ENCODE measurements at places on chromosomes 12 and 14.
A peak's percentile ranks its signal among the peaks of the same experiment; 100 is the strongest.

DNA sequence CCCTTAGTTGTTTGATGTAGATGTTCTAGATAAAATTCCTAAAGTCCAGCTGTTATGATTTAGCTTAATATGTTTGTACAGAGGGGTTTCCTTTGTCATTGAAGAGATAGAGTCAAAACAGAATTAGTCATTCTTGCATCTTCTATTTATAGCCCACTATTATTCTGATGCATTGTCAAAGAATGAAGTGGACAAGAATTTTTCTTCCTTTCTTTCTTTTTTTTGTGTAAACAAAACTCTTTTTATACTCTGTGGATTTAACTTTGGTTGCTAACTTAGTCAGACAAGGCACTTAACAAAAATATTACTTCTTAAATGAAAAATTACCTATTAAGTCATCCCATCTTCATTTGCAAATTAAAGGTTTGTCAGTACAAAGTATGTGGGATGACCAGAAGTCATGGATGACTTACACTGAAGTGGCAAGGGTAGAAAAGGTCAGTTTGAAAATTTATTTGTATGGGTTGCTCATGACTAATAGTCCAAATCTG, 215.6 kb upstream of the DDHD1 start:
- no peak for DNase-seq

GRCh38 chr12:124795081-124795948, 68.3 kb downstream of the SCARB1 start:
- DNase-seq = no peak

DNA sequence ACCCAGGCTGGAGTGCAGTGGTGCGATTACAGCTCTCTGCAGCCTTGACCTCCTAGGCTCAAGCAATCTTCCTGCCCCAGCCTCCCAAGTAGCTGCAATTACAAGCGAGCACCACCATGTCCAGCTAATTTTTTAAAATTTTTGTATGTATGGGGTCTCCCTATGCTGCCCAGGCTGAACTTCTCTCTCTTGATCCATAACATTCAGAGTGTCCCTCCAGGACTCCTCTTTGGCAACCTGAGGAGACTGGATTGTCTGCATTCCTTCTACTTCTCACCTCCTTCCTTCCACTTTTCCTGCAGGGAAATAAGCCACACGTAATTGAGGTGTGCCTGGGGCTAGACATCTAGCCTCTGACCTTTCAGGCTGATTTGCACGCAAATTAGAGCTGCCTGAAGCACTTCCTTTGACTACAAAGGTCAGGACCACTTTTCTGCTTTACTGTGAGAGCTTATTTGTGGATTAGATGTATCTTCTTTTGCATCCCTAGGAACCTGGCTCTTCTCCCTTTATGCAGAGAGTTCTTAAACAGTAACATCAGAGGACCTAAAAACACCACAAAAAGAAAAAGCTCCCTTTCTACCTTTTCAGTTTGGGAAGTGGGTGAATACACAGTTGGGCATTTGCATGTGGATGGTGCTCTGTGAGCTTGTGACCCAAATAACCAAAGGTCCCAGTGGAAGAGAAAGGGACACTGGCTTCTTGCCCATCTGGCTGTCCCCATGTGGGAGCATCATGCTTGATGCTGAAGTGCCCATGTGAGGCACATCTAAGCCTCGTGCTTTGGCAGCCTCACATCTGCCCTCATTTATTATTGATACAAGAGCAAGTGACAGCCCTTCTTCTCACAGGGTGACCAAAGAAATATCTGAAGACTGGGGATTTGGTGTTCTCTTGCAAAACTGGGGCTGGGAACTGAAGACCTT, 33.5 kb downstream of the PYGL start:
- no peak for DNase-seq

DNA sequence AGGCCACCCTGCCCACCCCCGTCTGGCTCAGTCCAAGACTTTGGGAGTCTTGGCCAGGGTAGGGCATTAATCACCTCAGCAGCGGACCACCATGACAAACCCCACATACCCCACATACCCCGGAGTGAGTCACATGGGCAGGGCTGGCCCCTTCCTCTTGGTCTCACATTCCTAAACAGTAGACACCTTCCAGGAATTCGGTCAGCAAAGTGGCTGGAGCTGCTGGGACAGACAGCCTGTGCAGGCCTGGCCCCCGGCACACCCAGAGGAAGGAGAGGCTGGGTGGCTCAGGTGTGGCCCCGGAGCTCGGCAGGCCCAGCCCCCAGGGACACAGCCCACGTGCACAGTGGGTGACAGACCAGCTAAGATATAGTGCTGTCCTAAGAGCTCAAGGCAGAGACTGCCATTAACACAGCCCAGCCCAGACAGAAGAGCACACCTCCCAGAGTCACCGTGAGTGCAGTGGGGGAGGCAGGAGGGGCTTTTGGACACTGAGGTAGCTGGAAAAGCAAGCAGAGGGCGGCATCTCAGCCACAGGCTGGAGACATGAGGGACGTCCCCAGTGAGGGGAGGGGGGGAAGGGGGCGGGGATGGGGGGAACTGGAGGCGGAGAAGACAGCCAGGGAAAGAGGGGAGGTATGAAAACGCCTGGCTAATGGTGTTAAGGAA, 24.0 kb downstream of the CCDC85C start:
- DNase-seq = no peak

DNA sequence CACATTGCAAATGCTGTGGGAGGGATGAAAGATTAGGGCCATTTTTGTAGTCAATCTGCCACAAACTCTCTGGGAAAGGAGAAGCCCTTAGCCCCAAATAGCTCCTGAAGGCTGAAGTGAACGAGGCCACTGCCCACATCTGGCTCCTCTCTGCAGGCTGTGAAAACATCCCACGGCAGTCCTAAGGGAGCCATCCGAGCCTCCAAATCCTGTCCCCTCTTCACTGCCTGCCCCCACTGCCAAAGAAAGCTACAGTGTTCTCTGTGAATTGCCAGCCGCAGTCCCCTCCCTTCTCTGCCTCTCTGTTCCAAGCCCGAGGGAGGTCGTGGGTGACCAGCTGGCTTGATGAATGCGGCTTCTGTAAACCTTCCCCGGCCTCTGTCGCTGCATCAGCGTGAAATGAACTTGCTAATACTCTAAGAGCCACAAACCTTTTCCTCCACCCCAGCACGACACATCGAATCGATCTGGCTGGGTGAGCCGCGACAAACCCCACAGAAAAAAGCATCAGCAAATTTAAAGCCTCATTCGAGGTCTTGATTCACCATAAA, 180.7 kb upstream of the NRXN3 start:
- DNase-seq = no peak

DNA sequence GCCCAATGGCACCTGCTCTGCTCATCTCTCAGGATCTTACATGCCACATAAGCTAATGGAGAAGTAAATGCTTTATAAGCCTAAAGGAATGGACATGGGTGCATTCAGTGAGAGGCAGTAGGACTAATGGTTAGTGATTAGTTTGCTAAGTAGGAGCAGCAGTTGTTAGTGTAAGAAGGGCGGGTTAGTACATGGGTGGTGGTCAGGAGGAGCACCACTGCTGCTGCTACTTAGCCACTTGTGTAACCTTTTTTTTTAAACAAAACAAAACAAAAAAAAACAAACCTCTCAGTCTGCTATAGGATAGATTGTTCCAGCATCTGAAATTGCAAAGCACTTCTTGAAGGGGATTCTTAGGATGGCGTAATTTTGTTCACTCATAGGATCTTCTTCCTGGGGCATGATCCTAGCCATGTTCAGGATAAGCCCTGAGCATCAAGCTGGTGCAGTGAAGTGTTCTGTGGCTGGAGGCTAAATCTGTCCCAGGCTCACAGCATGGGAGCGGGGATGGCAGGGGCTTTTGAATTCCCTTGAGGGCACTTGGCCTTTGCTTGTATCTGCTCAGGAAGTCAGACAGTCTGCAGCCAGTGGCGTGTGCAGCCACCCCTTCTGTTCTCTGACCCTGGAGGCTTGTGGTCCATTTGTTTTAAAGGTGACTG, 63.6 kb downstream of the CHST11 start:
- DNase-seq = no peak

- no peak for DNase-seq
Measured at GRCh38 chr12:53599579-53599978, 26.6 kb downstream of the ATF7 start.

DNA sequence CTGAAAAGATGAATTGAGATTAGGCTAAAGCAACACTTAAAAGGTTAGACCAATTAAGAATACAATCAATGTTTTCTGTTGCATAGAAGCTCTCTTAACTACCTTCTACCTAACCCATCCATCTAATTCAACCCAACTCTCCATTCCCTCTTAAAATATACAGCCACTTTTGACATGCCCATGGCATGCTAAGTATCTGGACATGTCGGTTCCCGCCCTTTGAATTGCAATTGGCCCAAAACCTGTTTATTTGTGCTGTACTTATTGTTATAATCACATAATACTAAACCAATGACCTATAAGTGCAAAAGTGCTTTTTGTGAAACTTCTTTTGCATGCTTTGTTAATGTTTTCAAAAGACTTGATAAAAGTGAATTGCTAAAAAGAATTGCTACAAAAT, 37.6 kb upstream of the APPL2 start:
- DNase-seq = no peak

DNA sequence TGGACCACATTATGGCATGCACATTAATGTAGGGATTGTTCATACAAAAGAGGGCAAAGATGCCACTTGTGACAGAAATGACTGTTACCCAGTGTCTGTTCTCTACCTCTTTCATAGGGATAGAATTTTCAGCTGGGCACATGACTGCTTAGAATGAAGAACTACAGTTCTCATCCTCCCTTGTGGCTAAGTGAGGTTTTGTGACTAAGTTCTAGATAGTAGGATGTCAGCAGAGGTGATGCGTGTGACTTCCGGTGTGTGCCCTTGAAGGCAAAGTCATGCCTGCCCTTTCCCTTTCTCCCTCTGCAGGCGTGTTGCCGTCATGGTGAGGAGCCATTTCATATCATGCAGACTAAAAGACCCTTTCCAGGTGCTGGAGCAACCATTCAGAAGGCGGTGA, 99.3 kb downstream of the CACNA1C start:
- no peak for DNase-seq

DNA sequence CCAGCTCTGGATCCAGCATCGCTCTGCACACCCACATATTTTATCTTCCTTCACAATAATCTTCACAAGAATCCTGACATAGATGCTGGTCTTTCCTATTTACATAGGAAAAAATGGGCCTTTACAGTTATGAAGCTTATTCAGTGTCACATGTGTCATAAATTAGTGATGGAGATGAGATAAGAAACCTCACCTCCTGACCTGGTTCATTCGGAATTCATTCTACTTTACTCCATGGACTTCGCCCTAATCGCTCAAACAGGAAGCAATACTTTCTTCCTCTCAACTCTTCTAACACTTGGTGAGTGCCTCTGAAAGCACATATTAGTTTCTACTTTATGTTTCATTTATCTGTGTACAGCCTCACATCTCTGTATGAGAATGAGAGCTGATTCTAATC, 12.0 kb upstream of the SINHCAF start:
- DNase-seq = no peak

GRCh38 chr12:27822076-27822712, 42.2 kb upstream of the MANSC4 start:
- DNase-seq = peak; percentile 65

- DNase-seq = no peak
Measured at GRCh38 chr14:49881350-49882001, 11.4 kb upstream of the ARF6 start.
